Ammon's horn (tissue), 1 donor: ENCODE measurements at places on chromosomes 4 and X.

DNA sequence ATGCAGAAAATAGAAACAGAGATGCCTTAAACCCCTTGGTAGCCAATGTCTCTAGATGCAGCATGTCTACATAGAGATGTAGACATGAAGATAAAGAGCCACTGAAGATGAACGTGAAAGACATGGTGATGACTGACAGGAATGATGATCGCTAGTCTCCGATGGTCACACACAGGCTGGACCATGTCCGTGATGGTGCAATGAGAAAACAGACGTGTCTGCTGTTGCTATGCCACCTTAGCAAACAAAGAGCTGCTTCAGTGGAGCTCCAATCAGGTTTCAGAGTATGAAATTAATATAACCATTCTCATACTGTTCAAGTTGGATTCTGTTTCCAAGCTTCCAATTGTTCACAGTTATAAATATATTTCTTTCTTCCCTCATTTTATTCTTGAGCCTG lies 256.5 kb downstream of the CAMK2D start:
- DNase-seq = no peak

DNA sequence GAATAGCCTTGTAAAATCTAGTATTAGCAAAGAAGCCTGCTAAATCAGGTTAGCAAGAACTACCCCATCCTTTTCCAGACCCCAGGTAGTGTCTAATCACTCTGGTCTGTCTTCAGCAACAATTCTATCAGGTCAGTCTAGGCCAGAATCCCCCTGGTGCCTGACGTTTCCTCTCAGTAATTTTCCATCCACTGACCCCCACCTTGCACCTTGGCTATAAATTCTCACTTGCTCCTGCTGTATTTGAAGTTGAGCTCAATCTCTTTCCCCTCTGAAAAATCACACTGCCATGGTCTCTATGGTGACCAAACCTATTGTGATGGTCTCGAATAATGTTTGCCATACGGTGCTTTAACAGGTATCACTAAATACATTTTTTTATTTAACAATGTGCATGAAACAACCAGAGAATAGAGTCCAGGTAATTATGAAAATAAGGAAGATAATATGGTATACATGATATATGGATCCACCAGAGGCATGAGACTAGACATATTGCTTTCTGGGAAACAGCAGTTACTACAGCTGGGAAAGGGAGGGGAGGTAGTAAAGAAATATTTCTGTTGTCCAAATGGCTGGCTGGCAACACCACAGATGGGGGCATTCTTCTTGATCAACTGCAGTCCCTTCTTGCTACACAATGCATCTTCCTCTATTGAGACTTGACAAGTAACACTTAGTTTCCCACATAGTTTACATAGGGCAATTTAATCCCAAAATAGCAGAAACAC lies 33.8 kb downstream of the CXCL1 start:
- no peak for DNase-seq

GRCh38 chr4:183320211-183321059 lies at the start of gene CLDN22:
CLDN22 (minus strand) TSS chr4:183320276; CDS start chr4:183320218, 58 bp downstream.
- DNase-seq = no peak

GRCh38 chrX:141127146-141127545 lies 49.8 kb downstream of the LDOC1 start:
- no peak for DNase-seq
